ENCODE measurements at places on chromosomes 4 and X.

- no peak for DNase-seq
Measured at GRCh38 chrX:9706421-9706820, 59.2 kb downstream of the GPR143 start.

- DNase-seq = peak; percentile 45
Measured at GRCh38 chr4:175776217-175776616, 35.8 kb downstream of the GPM6A start.

- no peak for DNase-seq
Measured at GRCh38 chrX:100674705-100675104, 30.7 kb downstream of the SRPX2 start.

GRCh38 chr4:184792334-184792733 is 33.4 kb downstream of the ACSL1 start:
- DNase-seq = no peak

DNA sequence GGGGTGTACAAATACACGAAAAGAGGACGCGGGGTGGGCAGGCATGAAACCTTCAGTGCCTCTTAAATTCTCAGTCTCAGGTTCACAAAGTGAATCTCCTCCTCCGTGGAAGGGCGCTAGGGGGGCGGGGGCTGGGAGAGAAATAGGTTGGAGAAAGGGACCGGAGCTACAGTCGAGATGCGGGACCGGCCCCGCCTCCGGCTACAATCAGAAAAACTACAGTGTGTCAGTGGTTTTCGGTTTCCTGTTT is 3.4 kb downstream of the MAML3 start:
- DNase-seq = no peak

GRCh38 chrX:102711872-102712215 is 404 bp upstream of the GPRASP2 start:
- no peak for DNase-seq

- DNase-seq = no peak
Measured at GRCh38 chr4:46924789-46925529, 15.9 kb upstream of the COX7B2 start.

DNA sequence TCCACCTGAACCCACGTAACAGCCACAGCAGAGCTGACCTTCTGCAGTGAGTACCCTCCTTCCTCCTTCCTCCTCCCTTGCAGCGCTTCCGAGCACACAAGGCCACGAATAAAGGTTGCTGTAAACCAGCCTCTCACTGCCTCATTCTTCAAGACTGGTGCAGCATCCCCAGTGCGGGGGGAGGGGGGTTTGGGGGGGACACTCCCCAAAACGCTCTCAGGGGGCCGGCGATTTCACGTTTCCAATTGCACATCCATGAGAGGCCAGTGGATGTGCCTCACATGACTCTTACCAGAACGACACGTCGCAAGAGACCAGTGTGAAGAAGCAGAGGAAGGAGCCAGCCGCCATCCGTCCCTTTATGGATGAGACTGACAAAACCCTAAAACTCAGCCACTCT is 5.2 kb downstream of the DHRSX start:
- DNase-seq = no peak

GRCh38 chr4:73897380-73898136 is 28.4 kb downstream of the CXCL1 start:
- no peak for DNase-seq

DNA sequence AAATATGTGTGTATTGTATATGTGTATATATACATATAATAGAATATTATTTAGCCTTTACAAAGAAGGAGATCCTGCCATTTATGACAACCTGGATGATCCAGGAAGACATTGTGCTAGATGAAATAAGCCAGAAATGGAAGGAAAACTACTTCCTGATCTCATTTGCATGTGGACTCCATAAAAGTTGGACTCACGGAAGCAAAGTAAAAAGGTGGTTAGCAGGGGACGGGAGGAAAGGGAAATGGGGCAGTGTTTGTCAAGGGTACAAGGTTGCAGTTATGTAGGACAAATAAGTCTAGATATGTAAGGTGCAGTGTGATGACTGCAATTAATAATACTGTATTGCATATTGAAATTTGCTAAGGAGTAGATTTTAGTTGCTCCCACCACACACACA is 331.1 kb upstream of the FSTL5 start:
- no peak for DNase-seq

GRCh38 chr4:16457944-16458343 is 231.7 kb upstream of the TAPT1 start:
- no peak for DNase-seq

GRCh38 chr4:172953896-172954568 is 214.6 kb upstream of the GALNT7 start:
- DNase-seq = no peak

- DNase-seq = no peak
Measured at GRCh38 chr4:44861756-44862155, 135.4 kb upstream of the GNPDA2 start.

DNA sequence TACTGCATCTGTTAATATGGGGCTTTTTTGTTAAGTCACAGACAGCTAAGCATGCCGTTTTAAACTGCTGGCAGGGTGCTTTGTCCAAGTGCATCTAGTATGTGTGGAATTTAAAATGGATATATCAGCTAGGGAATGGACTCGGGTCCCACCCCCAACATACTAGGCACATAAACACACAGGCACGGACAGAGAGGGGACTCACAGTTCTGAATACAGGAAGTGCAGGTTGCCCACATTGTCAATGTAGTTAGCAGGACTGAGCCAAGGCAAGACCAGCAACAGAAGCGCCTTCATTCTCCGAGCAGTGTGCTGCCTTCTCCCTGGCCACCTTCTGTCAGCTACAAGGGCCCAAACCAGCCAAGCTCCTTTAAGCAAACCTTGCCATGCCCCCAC is 33.6 kb downstream of the LNX1 start:
- no peak for DNase-seq

DNA sequence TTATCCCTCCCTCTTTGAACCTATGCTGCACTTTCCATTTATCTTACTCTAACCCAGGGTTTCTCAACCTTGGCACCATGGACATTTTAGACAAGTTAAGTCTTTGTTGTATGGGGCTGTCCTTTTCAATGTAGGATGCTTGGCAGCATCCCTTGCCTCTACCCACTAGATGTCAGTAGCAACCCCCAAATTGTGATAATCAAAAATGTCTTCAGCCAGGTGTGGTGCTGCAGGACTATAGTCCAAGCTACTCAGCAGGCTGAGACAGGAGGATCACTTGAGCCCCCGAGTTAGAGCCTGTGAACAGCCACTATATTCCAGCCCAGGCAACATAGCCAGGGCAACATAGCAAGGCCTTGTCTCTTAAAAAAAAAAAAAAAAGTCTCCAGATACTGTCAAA is 7.0 kb downstream of the LRCH2 start:
- peak; percentile 29 for DNase-seq

GRCh38 chr4:37767019-37767418 is 59.5 kb upstream of the PGM2 start:
- no peak for DNase-seq

GRCh38 chrX:17674601-17675000 is 62.7 kb upstream of the SCML1 start:
- DNase-seq = no peak

DNA sequence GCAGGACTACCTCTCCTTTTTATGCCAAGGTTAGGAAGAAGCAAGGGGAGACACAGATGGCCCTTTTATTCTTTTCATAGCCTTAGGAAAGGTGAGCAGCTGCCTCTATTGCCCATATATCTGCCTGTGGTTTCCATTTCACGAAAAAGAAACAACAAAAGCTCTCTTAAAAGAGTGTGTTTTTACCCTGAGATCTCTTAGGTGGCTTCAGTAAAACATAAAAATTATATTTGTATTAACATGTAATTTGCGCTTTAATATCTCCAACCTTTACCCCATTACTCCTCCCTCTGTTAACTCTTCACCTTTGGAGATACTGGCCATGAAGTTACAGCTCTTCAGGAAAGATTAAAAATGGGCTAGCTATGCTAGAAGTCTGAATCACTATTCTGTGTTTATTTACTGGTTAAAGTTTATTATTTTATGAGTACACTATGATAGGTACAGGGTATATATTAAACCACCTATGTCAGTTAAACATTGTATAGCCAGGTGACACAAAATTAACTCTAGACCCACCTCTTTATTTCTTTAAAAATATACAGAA is 15.0 kb upstream of the SULT1B1 start:
- no peak for DNase-seq

- no peak for DNase-seq
Measured at GRCh38 chr4:2843941-2844584, 419 bp downstream of the ADD1 start.

DNA sequence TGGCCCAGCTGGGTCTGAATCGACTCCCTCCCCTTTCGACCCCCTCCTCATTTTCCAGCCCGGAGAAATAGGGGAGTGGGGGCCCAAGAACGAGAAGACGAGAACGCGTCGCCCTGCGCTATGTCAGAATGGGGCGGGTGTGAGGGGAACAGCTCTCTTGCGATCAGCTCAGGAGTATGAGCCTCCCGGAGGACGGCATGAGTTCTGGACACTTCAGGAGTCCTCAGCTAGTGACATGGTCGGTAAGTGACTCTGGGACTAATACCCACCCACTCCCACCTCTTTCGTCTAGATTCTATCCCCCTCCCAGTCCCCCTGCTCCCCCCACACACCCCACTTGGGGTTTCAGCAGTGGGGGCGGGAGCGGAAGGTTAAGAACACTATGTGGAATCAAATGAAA is 944 bp downstream of the KLF8 start:
- no peak for DNase-seq

DNA sequence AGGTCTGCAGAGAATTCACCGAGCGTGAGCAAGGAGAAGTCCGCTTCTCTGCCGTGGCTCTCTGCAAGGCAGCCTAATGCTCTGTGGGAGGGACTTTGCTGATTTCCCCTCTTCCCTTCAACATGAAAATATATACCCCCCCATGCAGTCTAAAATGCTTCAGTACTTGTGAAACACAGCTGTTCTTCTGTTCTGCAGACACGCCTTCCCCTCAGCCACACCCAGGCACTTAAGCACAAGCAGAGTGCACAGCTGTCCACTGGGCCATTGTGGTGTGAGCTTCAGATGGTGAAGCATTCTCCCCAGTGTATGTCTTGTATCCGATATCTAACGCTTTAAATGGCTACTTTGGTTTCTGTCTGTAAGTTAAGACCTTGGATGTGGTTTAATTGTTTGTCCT is 11.3 kb downstream of the UCHL1 start:
- DNase-seq = no peak

GRCh38 chr4:99891351-99891750 is 2.9 kb downstream of the LAMTOR3 start:
- DNase-seq = no peak

DNA sequence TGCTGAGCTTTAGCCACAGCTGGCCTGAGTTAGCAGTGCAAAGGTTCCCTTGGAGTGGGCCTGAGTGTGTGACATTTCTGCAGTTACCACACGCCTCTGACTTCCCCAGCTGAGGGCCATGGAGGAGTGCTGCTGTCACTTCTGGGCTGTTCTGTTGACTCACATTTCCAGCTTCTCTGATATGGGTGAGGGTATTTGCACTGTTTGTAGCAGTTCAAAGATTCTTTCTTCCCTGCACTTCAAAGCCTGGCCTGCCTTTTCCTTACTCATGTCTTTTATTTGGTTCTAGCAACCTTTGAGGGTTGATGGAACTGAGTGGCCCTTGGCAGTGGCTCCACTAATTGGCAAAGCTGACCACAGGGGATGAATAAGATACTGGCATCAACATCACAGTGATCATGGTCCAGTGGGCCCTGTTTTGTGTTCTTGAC is 26.4 kb upstream of the SCML1 start:
- no peak for DNase-seq

- DNase-seq = no peak
Measured at GRCh38 chrX:3806630-3807029, 93.2 kb upstream of the PRKX start.

DNA sequence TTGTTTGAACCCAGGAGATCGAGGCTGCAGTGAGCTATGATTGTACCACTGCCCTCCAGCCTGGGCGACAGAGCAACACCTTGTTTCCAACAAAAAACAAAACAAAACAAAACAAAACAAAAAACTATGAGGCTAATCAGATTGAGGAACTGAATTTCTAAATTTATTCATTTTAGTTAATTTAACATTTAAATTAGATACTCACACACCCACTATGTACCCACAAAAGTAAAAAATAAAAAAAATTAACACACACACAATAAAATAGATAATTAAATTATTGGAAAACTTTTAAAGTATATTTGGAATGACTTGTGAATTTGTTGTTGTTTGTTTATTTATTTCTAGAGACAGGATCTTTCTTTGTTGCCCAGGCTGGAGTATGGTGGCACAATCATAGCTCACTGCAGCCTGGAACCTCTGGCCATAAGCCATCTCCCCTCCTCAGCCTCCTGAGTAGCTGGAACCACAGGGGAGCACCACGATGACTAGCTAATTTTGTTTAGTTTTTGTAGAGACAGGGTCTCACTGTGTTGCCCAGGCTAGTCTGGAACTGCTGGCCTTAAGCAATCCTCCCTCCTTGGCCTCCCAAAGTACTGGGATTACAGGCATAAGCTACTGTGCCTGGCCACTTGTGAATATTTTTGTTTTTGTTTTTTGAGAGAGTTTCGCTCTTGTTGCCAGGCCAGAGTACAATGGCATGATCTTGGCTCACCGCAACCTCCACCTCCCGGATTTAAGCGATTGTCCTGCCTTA is 9.8 kb upstream of the ZNF157 start:
- DNase-seq = no peak

DNA sequence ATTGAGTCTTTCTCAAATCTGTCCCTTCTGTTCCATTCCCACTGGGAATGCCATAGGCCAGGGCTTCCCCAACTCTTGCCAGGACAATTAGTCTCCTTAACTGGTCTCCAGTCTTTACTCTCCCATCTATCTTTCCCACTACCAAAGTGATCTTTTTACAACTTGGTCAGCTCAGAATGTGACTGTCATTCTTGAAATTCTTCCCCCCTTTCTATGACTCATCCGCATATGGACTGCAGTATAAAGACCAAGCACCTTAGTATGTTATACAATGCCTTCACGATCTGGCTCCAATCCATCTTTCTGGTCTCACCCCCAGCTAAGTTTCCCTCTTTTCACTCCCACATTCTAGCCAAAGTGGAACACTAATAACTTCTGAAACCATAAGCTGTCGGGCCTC is 383.8 kb downstream of the OPHN1 start:
- no peak for DNase-seq

DNA sequence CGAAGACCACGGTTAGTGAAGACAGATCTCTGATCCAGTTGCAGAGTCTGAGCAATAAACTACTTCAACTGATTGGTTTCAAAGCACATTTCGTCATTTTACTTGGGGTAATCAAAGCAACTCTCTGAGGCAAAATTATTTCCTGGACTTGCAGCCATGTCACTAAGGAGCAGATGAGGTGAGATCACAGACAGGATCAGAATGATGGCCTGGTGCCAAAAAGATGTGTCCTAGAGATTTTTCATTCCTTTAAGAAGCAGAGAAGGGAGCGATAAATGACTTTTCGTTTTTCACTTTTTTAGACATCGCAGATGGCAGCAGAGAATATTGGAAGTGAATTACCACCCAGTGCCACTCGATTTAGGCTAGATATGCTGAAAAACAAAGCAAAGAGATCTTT is 83.9 kb downstream of the PTTG2 start:
- DNase-seq = no peak

DNA sequence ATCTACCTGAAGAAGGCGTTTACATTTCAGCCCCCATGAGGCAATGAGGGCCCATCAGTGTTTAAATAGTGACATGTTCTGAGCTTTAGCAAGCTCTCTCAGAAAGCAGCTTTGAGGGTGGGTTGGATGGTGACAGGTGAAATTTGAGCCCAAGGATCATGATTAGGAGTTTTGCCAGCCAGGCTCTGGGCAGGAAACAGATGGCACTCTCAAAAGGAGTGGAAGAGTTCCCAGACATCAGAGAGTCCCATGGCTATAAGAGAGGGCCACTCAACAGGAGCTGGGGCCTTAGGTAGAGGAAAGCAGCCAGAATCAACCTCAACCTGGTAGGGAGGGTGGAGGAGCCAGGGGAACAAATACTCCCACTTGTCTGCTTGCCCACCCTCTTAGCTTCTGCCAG is 499.8 kb downstream of the MID1IP1 start:
- no peak for DNase-seq

Data from globus pallidus (tissue), 1 donor.